ENCODE measurements at places on chromosomes 2 and 18.

DNA sequence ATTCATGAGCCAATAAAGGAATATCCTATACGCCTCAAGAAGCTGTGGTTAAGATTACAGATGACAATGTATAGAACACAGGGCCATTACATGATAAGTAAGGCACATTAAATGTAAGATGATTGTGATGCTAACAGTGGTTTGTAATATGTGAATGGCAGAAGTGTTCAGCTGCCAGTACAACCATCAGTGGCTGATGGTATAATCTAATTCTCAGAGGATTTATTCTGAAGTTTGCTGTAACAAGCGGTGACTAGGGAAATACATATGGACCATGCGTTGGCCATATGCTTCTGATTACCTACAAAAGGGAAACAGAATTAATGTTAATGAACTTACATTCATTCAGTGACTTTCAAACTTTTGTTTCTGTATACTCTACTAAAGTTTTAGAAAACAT lies 750.8 kb upstream of the KLHL29 start:
- DNase-seq: no peak

GRCh38 chr18:79789901-79790890 lies 7.5 kb upstream of the KCNG2 start:
- no peak for DNase-seq

- no peak for DNase-seq
Observed at GRCh38 chr2:27236136-27236535, 19.0 kb downstream of the CAD start.

DNA sequence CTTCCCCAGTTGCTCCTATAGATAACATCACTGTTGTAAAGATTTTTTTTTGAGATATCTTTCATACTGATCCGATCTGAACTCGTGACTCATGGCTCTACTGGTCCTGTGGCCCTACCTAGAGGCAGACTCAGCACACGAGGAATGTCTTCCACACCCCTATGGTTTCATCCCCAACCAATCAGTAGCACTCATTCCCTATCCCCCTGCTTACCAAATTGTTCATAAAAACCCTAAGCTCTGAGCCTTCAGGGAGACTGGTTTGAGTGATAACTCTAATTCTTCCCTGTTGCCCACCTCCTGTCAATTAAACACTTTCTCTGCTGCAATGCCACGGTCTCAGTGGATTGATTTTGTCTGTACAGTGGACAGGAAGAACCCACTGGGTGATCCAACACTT lies 4.2 kb upstream of the SAP130 start:
- DNase-seq: no peak

DNA sequence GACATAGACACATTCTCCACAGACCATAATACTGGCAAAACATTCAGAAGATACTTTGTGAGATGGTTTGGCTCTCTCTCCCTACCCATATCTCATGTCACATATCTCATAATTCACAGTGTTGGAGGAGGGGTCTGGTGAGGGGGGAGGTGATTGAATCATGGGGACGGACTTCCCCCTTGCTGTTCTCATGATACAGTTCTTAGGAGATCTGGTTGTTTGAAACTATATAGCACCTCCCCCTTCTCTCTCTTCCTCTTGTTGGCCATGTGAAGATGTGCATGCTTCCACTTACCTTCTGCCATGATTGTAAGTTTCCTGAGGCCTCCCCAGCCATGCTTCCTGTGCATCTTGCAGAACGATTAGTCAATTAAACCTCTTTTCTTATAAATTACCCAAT lies 61.1 kb downstream of the HK2 start:
- no peak for DNase-seq

- DNase-seq: peak; percentile 7
Observed at GRCh38 chr2:37287966-37288365, 36.7 kb downstream of the PRKD3 start.

- DNase-seq: no peak
Observed at GRCh38 chr2:74893332-74893731, 59.4 kb downstream of the HK2 start.

All from neural progenitor cell (in vitro differentiated cells).